ENCODE measurements at places on chromosomes 3 and 15.

GRCh38 chr3:124986192-124987143, 51.9 kb upstream of the MUC13 start:
- DNase-seq, result no peak

DNA sequence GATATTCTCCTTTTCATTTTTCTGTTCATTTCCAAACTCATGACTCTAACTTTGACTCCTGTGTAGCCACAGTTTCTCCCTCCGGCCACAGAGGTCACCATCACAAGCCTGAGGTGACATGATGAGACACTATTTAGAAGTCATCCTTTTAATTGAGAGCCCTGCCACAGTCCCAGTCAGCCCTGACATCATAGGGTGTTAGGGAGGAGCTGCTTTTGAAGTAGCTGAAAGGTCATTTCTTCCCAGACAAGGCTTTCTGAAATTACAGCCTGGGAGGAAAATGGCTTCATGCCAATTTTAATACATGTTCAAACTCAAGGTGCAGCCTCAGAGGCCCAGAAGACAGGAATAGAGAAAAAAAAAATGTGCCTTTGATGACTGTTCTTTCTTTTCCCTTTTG, 532.8 kb upstream of the TGFBR2 start:
- no peak for DNase-seq

DNA sequence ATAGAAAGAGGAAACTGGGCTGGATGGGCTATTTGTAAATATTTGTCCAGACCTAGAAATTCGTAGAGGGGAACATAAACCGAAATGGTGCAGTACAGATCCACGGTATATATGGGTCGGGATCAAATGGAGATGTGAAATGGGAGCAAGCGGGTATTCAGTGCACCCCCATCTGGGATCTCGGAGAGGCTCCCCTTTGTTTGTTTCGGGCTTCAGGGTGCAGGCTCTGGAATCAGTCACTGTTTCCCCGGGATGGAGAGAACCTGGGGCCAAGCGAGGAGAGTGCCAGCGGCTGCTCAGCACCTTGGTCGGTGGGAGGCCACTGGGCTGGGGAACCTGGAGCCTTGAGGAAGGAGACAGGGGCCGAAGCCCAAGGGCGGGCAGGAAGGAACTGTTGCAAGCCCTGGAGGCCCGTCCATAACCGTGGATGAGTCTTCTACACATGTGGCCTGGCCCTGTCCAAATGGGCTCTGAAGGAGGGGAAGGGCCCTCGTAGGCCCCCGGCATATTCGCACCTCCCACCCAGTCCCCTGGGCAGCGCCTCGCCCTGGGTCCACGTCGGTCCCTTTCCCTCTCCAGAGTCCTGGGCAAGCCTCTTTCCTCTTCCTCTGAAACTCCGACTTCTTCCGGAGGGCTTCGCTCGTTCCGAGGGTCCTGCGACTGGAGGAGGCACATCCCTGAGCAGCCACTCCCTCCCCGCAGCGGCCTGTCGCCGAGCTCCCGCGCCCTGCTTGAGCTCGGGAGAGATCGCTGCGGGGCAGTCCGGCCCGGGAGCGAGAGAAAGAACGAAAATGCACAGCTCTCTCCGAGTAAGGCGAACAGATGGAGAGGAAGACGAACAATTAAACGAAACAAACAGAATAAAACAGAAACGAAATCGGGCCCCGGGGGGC, 3.0 kb downstream of the ISL2 start:
- no peak for DNase-seq

DNA sequence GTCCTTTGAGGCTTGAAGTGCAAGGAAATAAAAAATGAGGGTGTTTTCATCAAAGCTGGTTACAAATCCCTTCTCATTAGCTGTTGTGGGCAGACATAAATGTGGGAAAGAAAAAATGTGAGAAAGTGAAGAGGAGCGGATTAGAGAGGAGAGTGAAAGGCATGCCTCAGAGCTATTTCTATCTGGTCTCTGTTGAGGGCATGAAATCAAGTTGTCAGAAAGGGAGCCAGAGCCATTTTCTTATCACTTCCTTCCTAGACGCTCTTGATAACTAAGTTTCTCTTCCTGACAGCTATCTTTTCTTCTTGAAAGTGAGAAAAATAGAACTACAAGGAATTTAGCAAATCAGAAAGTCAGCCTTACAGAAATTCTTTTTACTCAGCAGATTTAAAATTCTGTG, 20.8 kb upstream of the CAPN3 start:
- no peak for DNase-seq
